CD4-positive, alpha-beta T cell treated with Interleukin-6 at 100 ng/mL for 8 hours (primary cell): ENCODE measurements at places on chromosomes 6 and 20.
A peak's percentile ranks its signal among the peaks of the same experiment; 100 is the strongest.

- no peak for DNase-seq
Observed at GRCh38 chr6:74867291-74867690, 338.6 kb downstream of the COL12A1 start.

- no peak for DNase-seq
Observed at GRCh38 chr6:154482858-154483257, 27.6 kb downstream of the CNKSR3 start.

DNA sequence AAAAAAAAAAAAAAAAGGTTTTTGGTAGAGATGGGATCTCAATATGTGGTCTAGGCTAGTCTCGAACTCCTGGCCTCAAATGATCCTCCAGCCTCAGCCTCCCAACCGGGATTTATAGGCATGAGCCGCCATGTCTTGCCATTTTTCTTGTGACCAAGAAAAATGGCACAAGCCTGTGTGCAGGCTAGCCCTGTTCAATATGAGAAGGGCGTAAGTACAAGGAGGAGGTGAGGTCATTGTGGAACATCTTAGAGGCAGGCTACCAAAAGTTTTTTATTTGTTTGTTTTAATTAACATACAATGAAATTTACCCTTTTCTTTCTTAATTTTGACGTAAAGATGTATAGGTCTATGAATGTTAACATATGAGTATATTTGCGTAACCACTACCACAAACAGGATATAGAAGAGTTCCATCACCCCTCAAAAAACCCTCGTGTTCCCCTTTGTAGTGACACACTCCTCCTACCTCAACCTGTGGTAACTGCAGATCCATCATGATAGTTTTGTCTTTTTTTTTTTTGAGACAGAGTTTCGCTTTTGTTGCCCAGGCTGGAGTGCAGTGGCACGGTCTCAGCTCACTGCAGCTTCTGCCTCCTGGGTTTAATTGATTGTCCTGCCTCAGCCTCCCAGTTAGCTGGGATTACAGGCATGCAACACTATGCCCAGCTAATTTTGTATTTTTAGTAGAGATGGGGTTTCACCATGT lies 28.3 kb upstream of the KIF3B start:
- DNase-seq = peak; percentile 57

- peak; percentile 47 for DNase-seq
Observed at GRCh38 chr6:11575408-11576033, 38.0 kb downstream of the TMEM170B start.

DNA sequence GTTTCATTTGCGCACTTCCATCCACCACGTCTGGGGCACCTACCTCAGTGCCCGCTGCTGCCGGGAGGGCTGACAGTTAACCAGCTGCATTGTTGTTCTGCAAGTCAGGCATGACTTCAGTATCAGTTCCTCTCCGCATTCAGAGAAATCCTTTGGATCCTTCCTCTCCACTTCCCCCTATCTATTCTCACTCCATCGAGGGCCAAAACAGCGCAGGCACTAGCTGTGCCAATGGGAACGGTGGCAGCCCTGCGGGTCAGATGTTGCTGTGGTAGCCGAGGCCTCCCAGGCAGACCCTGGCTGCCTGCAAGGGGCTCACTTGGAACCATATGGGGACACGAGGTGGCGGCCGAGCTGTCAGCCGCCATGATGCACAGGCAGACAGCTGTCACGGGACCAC lies 64.2 kb upstream of the INSM1 start:
- no peak for DNase-seq

DNA sequence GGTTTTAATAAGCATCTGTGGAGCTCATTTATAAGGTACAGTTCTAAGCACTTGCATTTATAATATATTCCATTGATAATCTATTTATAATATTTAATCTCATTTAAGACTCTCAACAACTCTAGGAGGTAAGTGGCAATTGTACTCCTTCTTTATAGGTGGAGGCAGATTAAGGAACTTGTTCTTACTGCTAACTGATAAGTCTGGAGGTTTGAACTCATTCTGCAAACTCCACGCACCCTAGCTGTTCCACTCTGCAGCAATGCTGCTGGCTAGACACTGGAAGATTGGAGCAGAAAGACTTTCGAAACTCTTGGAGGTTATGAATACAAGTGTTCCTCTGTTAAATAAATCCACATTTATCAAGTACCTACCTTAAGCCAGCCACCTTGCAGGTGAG lies 793 bp upstream of the HDAC2 start:
- DNase-seq = no peak

GRCh38 chr6:159804504-159804903 lies 4.4 kb downstream of the PNLDC1 start:
- DNase-seq = no peak

- DNase-seq = no peak
Observed at GRCh38 chr6:95973976-95974375, 41.8 kb upstream of the FUT9 start.

DNA sequence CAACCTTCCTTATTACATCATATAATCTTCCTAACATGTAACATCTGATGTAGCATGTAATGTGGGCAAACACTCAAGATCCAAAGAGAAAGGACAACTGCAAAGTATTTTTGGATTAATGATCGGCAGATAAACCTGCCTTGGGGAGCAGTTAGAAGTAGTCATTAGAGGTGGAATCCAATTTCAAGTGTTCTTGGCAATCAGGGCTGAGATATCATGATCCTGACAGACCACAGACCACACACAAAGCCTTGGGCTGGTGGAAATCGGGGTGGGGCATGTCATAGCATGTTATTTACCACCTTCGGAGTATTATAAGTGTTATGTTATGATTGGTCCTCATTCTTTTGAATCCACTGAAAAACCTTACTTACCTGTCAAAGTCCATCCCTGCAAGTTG lies 16.3 kb downstream of the NCOA5 start:
- no peak for DNase-seq

DNA sequence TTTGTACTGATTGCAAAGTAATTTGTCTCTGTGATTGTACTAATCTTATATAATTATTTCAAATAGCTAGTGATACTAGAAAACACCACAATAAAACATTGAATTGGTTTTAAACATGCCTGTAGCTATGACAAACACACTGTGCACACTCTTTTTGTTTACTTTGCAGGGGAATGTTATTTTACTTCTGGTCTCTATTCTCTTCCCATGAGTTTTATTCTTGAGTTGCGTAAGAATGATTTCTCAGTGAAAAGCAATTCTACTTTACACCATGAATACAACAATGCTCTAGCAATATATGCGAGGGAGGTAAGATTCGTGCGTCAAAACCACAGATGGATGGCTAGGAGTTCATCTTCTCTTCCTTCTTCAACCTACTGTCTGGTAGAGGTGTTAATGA lies 68.4 kb upstream of the PHACTR1 start:
- DNase-seq = no peak

DNA sequence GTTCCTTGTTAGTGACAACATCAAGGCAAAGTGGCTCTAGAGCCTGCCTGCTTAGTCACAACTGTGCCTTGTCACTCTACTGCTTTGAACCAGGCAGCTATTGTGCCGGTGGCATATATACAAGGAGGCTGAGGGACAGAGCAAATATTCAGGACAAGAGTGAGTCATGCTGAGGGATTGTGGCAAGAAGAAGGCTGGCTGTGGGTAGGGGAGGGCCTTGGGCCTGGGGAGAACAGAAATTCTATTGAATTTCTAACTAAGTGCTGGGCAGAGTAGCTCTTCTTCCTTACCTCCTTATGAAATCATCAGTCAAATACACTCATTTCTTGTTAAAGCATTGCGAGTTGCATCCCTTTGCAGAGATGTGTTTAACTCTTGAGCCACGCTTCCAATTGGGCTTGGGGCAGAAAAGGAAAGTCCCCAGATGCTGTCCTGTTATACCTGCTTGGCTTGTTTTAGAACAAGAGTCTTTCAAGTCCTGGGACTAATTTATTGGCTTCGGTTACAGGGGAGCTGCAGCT lies 59.7 kb downstream of the PFDN4 start:
- no peak for DNase-seq

DNA sequence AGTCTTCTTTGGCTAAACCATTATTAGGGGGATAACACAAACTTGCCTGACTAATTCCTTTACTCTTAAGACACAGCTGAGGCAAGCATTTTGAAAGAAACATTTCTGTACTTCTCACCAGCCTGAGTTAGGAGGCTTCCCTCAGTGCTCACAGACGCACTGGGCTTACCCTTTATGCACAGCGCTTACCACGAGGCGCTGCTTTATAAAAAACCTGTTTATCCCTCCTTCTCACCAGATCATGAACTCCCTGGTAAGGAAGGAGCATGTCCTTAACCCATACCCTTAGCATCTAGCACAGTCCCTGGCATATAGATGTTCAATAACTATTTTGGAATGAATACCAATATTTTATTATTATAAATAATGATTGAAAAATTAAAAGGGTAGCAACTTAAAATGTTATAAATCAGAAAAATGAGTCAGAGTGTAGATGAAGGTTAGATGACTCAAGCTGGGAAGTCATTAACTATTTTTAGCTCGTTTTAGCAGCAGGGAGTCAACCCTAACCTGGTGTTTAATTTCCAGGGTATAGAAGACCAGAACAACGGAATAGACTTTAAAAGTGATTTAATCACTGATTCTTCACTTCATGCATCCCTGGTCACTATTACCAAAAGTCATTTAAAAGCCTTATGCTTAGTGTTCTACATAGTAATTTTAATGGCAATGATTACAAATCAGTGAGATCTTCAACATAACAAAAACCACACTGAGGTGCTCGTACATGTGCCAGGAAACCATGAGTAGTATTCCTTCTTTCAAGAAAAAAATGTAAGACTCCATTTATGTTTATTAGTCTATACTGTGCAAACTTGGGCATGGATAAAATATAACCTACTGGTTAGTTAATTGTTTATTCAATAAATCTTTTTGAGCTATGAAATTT lies 4.1 kb upstream of the TPD52L1 start:
- no peak for DNase-seq

- no peak for DNase-seq
Observed at GRCh38 chr6:37732688-37733087, 35.0 kb upstream of the MDGA1 start.

GRCh38 chr20:8454137-8454712 lies 322.2 kb downstream of the PLCB1 start:
- DNase-seq = no peak

DNA sequence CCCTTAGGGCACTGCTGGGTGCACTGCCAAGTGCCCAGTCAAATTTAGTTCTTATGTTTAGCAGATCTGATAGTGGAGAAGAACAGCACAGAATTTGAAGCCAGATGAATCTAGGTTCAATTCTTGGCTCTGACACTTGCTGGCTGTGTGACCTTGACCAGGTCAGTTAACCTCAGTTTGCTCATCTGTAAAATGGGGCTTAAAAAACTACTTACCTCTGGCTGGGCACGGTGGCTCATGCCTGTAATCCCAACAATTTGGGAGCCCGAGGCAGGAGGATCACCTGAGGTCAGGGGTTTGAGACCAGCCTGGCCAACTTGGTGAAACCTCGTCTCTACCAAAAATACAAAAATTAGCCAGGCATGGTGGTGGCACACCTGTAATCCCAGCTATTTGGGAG lies 49.9 kb upstream of the MLN start:
- no peak for DNase-seq

GRCh38 chr6:2863901-2864300 lies 22.2 kb upstream of the SERPINB1 start:
- no peak for DNase-seq
